Kidney epithelial cell (primary cell): ENCODE measurements at places on chromosomes 4 and X.

DNA sequence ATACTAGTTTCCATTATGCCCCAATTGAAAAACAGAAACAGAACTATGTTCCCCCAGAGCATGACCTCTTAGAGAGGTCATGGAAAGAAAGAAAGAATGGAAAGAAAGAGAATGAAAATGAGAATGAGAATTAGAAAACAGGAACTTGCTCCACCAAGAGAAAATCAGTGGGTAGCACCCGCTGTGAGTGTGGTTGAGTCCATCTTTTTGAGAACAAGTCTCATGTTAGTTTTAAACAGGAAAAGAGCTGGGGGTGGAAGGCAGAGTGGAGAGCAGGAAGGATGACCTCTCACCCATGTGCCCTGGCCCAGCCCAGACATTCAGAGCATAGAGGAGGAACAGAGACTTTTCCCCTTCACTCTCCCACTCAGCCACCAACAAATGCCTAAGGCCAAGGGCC lies 4.9 kb downstream of the GSX2 start:
- DNase-seq, result no peak

DNA sequence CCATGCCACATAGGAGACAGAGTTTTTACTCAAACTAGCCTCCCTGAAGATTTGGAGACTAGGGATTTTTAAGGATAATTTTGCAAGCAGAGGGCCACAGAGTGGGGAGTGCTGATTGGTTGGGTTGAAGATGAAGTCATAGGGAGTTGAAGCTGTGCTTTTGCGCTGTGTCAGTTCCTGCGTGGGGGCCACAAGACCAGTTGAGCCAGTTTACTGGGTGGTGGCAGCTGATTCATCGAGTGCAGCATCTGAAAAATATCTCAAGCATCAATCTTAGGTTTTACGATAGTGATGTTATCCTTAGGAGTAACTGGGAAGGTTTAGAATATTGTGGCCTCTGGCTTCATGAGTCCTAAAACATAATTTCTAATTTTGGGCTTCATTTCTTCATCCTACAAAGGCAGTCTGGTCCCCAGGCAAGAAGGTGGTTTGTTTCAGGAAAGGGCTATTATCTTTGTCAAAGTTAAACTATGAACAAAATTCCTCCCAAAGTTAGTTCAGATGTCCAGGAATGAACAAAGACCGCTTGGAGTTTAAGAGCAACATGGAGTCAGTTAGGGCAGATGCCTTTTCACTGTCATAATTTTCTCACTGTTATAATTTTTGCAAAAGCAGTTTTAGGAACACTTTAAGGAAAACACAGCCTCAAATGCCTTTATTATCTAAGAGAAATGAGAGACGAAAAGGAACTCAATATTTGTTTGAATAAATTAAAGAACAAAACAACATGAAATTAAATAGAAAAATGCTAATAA lies 960.8 kb upstream of the PRKX start:
- no peak for DNase-seq

DNA sequence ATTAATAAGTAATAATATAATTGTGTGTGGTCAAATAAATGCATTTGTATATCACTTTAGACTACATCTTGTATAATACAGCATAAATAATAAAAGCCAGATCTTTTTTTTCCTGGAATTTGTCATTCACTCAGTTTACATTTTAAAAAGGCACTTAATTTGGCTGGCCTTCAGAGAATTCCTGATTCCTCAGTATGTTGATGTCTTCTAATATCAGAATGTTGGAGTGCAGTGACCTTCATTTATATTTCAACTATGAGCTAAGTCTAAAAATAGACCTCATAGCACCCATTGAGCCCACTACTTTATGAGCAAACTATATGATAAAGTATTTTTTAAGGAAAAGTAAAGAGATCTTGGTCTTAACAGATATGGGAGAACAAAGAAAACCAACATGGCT lies 27.8 kb downstream of the ZNF330 start:
- no peak for DNase-seq

- no peak for DNase-seq
Observed at GRCh38 chr4:16846540-16847117, 51.8 kb downstream of the LDB2 start.

DNA sequence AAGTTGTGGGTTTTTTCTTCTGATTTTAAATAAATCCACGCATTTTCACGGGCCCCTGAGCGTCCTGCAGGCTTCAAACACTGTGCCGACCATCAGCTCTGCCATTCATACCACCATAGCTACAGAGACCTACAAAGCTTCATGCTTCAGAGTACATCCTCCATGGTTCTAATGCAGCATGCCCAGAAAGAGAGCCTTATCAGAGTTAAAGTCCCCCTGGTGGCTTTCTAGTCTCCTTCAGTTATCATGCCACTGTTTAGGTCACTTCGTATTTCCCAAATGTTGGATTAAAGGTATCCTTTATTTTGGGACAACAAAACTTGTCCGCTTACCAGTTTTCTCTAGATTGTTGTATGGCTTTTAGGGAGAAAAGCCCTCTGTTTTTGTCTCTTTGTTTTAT lies 66.7 kb upstream of the VCX2 start:
- DNase-seq, result no peak

DNA sequence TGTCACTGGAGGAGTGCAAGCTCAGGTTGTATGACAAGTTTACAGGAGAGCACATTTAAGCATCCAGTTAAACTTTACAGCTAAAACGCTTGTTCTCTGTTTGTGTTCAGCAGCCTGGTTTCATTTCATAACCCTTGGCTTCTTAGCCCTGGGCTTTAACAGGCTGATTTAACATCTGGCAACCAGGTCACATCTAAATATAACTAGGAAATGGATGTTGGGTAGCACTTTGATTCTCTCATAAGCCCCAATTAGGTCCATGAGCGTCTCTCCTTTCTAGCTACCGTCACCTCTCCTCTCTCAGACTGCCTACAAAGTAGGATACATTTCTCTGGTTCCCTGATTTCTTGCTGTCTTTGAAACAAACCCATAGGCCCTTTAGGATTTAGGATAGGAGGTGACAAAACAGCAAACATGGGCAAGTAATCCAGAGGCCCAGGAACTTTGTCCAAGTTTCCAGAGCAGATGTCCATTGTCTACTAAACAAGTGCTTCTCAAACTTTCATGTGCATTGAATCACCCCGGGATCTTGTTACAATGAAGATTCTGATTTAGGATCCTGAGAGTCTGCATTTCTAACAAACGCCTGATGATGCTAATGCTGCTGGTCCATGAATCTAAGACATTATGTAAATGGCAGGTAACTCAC lies 22.5 kb downstream of the OTUD6A start:
- no peak for DNase-seq

DNA sequence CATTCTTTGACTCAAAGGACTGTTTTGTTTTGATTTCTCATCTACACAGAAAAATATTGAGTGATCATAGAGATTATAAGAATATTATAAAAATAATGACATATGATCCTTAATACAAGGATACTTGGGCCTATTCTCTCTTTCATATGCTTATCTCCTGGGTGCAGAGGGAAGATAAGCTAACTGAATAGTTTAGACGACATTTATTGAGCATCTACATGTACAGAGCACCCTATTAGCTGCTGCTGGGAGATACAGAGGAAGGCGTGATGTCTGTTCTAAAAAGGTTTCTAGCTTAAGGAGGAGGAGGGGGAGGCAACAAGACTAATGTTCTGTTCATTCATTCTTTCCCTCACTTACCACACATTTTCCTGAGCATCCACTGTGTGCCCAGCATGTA lies 106.8 kb downstream of the HDAC8 start:
- DNase-seq, result no peak

DNA sequence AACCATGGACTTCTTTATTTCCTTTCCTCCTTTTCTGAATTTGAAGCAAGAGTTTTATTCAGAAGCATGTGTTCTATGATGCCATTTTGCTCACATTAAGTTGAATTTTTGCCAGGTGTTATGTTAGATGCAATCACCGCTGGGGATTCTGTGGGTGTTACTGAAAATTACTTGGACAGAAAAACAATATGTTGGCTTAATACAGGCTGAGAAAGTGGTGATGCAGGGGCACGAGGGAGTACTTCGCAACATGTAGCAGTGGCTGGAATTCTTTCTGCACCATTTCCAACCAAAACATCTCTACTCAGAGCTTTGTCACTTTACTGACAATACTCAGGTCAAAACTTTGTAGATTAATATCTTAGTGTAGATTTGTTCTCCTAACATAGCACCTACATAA lies 109.2 kb upstream of the PCDH18 start:
- no peak for DNase-seq

GRCh38 chr4:71240094-71240493 lies 98.7 kb upstream of the SLC4A4 start:
- DNase-seq, result no peak

GRCh38 chrX:18890049-18890381 lies 93.9 kb downstream of the PHKA2 start:
- DNase-seq, result no peak

- DNase-seq, result no peak
Observed at GRCh38 chr4:127124919-127125318, 507.8 kb upstream of the INTU start.

- no peak for DNase-seq
Observed at GRCh38 chr4:135192751-135193535, 991.4 kb upstream of the PABPC4L start.

DNA sequence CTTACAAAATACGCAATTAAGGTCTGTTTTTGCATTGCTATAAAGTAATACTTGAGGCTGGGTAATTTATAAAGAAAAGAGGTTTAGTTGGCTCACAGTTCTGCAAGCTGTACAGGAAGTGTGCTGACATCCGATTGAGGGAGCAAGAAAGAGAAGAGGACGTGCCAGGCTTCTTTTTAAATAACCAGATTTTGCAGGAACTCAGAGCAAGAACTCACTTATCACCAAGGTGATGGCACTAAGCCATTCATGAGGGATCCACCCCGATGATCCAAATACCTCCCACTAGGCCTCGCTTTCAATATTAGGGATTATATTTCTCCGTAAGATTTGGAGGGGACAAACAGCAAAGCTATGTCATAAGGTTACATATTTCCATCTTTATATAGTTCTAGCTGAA lies 456.7 kb downstream of the GLUD2 start:
- DNase-seq, result no peak

GRCh38 chr4:16812041-16812440 lies 86.4 kb downstream of the LDB2 start:
- DNase-seq, result no peak

GRCh38 chr4:25531272-25531671 lies 124.4 kb upstream of the SLC34A2 start:
- DNase-seq, result no peak

GRCh38 chrX:76439188-76439587 lies 11.7 kb downstream of the MAGEE1 start:
- DNase-seq, result no peak

DNA sequence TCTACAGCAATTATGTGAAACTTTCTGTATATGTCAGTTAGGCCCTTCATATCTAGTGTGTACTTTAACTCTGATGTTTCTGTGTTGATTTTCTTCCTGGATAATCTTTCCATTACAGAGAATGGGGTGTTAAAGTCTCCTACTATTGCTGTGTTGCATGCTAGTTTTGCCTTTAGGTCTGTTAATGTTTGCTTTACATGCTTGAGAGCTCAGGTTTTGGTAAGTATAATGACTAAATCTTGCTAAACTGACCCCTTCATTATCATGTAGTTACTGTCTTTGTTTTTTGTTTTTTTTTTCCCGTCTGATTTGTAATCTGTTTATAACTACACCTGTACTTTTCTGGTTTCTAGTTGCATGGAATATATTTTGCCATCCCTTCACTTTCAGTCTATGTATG lies 63.6 kb upstream of the UGT2B15 start:
- no peak for DNase-seq

GRCh38 chrX:49264460-49264859 lies at the start of gene FOXP3:
Gene FOXP3 (minus strand): TSS chrX:49264710. CDS start chrX:49258505, 6,205 bp downstream.
- DNase-seq, result no peak

- DNase-seq, result no peak
Observed at GRCh38 chrX:12975670-12975965, 708 bp downstream of the TMSB4X start.

DNA sequence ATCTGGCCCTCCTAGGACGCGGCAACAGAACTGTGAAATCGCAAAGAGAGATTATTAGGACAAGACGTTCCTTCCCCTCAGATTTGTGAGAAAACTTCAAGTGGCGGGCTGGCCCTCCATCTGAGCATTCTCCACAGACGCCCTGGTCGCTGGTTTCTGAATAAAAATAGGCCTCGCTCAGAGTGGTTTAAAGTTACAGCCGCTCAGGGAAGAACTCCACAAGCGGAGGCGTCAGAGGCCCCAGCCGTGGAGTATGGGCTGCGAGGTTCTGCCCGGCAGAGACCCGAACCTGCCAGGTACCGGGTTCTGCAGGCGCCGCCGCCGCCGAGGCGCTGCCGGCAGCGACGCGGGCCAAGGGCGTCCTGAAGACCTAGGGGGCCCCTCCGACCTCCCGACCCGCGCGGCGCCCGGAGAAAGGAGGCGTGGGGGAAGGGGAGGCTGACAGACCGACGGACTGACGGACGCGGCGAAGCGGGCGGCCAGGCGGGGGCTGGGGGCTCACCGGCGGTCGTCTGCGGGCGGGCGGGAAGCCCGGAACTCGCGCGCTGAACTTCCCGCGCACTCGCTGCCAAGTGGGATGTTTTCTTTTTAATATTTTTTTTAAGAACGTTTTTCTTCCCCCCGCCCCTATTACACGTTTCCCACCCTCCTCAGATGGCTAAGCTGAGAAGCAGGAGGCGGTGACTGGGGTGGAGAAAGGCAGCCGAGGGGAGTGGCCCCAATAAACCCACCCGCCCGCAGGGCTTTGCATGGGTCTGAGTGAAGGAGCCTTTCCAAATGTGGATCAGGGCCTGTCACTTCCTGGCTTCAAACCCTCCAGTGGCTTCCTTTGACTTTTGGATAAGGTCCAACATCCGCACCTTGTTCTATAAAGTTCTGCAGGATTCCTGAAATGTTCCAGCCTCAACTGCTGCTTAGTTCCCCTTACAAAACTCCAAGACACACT lies at the start of gene PABPC4L:
Gene PABPC4L, minus strand, starts transcription at position 574 of the 946 bp plus-strand sequence. CDS start 770 bp downstream, outside the sequence.
- no peak for DNase-seq

GRCh38 chr4:152430507-152430906 lies 105.4 kb downstream of the FBXW7 start:
- no peak for DNase-seq

DNA sequence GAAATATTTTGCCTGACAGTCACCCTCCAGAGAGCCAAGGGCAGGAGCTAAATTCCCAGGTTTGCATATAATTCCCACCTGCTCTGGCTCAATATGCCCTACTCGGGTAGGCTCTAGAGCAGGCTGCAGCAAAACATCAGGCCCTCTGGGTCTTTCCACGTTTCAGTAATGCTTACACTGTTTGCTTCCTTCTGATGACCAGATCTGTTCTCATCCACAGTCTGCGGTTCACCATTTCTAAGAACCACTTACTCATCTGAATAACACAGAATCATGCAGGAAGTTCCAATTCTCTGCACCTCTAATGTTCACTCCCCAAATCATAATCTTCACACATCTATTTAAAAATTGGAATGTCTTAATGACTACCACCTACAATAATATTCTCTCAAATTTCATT lies 141.4 kb downstream of the PPP3CA start:
- no peak for DNase-seq

DNA sequence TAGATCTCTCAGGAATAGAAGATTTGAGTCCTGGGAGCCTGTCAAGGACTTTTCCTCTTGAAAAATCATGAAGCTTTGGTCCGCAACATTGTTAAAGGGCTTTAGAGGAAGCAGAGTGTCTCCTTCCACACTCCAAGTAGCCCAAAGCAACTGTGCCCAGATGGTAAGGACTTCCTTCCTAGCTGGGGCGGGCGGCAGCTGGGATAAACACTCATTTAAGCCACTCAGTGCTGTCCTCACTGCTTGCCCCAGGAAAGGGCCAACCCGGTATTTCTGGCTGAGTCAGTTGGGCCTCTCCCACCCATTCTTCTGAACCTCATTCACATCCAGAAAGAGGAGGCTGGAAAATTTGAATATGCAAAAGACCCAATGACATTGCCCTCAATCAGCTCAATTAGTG lies 144.3 kb downstream of the CHIC2 start:
- no peak for DNase-seq
